DMS53 (cell line): ENCODE measurements at places on chromosomes 16 and 17.

- no peak for DNase-seq
Measured at GRCh38 chr16:63744077-63744874, 1377.6 kb downstream of the CDH11 start.

- DNase-seq: no peak
Measured at GRCh38 chr17:7646457-7646856, 4.3 kb upstream of the ATP1B2 start.

GRCh38 chr16:61792194-61792909, 243.9 kb downstream of the CDH8 start:
- no peak for DNase-seq

DNA sequence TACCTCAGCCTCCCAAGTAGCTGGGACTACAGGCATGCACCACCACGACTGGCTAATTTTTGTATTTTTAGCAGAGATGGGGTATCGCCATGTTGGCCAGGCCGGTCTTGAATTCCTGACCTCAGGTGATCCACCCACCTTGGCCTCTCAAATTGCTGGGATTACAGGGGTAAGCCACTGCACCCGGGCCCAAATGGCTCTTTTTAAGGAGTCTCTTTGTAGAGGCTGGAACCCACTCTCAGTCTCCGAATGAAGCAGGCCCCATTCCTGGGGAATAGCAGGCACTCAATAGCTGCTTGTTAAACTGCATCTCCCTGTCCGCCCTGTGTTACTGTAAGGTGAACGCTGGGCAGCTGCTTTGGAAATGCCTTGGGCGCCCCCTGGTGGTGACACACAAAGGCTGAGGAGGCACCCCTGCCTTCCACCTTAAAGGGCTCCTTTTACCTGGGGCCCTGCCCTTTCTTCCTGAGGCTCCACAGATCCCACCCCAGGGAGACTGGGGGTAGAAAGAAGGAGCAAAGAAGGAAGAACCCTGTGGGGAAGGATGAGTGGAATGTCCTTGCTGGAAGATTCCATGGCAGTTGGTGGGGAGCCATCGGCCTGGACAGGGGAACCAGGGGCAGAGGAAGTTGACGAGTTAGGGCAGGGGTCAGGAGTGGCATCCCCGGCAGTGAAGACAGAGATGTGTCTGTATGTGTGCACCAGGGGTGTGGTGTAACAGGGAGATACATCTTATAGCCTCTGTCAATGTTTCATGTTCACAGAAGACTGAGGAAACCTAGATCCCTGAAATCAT, 6.1 kb upstream of the SP2 start:
- DNase-seq: peak; percentile 95

DNA sequence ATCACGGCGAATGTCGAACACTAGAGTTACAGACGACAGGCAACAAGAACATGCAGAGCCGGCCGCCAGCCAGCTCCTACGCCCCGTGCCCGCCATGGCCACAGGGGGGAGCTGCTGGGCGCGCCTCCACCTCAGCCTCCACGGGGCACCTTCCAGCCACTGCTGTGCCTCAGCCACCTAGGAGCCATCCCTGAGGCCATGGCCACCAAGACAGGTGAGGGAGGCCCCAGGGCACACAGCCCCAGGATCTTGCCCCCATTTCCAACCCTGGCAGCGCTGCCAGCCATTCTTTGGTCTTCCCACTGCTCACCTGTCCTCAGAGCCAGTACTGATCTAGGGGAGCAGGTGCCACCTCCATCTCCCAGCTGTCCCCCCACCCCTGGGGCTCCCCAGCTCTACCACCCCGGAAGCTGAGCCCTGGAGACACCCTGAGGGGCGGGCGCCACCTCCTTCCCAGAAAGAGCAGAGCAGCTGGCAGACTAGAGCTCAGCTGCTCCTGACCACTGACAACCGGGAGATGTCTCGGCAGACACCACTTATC, 11.8 kb downstream of the GNPTG start:
- DNase-seq: peak; percentile 92

GRCh38 chr17:77288115-77288619, 147.4 kb downstream of the SEC14L1 start:
- DNase-seq: no peak

DNA sequence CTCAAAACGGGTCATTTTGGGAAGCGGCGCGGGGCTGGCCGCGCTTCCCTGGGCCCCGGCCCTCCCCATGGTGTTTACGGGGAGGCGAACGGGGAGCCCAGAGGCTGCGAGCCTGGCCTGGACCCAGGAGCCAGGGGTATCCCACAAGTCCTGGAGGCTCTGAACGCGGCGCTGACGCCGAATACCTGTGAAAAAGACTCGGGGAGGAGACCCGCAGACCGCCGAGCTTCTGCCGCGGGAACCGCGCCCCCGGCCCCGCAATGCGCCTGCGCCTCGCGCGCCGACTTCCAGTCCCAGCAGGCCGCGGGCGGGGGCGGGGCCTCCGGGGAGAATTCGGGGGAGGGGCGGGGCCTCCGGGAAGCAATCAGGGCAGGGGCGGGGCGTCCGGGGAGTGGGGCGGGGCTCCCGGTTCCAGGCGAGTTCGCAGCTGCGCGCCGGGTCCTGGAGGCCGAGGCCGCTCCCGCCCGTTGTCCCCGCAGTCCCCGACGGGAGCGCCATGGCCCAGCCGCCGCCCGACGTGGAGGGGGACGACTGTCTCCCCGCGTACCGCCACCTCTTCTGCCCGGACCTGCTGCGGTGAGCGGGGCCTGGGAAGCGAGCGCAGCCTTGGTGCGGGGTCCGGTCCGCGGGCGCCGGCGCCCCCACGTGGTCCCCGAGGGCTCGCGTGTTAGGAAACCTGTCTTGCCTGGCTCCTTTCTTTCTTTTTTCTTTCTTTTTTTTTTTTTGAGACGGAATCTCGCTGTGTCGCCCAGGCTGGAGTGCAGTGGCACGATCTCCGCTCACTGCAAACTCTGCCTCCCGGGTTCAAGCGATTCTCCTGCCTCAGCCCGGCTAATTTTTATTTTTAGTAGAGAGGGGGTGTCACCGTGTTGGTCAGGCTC, at the start of gene DECR2:
DECR2 (plus strand) TSS at position 418 of the 881 bp plus-strand sequence; CDS start at position 497, 79 bp downstream.
- peak; percentile 91 for DNase-seq

- peak; percentile 87 for DNase-seq
Measured at GRCh38 chr17:72118335-72119076, 2.3 kb upstream of the SOX9 start.

DNA sequence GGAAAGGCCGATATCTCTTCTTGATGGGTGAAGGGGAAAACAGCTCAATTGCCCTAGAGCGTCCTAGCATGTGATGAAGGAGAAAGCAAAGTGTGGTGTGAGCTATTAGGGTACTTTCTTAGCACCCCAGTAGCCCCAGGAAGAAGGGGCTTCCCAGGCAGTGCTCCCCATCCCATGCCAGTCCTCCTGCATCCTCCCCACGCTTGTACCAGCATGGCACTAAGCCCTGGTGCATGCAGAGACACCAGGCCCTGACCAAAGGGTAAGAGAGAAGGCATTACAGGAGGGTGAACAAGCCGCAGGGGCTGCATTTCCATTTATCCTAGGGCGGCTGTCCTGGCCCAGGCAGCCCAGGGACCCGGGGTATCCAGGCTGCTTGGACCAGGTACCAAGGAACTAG, 3.1 kb downstream of the CYB561 start:
- DNase-seq: no peak

DNA sequence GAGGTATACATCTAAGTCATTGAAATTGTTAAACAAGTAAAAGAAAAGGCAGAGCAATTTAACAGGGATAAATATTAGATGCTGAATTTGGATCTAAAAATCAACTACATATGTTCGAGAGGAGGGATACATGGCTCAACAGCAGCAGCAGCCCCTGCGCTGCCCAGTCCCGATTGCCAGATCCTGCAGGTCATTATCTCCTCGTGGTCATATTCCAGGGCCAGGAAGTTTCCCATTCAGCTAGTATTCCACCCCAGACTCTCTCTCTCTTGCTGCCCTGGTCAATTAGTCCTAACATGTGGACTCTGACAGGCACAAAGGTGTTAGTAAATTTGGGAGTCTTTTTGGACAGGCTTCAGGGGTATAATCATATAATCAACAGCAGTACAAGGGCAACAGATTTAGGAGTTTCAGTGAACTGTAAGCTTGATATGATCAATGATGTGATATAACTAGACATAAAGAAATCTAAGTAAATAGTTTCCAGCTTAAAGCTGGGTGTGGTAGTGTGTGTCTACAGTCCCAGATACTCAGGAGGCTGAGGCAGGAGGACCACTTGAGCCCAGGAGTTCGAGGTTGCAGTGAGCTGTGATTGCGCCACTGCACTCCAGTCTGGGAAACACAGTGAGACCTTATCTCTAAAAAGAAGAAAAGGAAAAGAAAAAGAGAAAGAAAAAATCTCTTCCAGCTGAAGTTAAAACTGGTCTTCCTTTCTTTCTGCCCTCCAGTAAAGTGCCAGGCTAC, 96.5 kb upstream of the MED13 start:
- no peak for DNase-seq

DNA sequence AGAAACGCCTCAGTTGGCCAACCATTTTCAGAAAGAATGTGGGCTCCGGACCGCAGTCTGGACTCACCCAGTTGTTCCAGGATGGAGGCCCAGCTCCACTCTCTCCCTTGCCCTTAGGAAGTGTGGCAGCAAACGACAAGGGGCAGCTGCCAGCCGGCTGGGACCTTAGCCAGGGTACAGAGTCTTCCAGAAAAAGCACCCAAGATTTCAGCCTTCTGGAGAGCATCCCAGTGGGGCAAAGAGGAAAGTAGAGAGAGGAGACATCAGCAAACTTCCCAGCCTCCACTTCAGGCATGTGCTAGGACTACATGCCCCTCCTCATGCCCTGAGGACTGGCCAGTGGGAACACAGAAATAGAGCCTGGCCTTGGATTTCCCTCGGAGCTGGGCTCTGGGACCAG, 56.8 kb upstream of the SCNN1B start:
- no peak for DNase-seq

DNA sequence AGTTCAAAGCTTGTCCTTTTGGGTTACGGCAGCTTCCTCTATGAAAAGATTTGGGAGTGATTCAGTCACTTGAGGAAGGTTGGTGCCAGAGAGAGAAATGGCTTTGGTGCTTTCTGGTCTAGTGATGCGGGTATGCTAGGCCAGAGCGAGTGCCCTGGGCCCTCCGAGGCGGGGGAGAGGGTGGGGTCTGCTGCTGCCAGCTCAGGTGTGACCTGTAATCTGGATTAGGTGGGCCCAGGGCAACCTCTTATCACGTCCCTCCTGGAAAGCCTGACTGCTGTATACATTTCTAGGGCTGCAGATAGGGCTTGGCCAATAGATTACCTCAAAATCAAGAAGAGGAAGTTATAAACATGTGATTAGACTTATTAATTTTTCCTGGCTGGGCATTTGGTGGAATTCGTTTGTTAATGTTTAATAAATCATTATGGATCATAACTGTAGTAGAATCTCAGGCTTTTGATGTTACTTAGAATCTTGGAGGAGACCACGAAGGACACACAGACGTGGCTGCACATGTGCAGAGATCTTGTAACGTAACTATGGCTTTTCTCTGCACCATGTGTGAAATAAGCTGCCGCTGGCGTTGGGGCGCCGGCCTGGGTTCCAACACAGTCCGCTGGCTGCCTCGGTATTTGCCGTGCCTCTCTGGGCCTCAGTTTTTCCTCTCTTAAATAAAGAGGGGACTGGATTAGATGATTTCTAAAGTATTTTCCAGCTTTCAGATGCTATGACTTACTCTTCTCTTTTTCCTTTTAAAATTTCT, 1.2 kb downstream of the IRF8 start:
- DNase-seq: no peak

- no peak for DNase-seq
Measured at GRCh38 chr17:62668091-62668804, 40.8 kb downstream of the MRC2 start.

GRCh38 chr17:60656499-60656898, 21.2 kb upstream of the BCAS3 start:
- no peak for DNase-seq

- DNase-seq: no peak
Measured at GRCh38 chr16:84022644-84023043, 20.0 kb downstream of the SLC38A8 start.

- DNase-seq: no peak
Measured at GRCh38 chr16:81419806-81420205, 24.8 kb upstream of the CMIP start.

DNA sequence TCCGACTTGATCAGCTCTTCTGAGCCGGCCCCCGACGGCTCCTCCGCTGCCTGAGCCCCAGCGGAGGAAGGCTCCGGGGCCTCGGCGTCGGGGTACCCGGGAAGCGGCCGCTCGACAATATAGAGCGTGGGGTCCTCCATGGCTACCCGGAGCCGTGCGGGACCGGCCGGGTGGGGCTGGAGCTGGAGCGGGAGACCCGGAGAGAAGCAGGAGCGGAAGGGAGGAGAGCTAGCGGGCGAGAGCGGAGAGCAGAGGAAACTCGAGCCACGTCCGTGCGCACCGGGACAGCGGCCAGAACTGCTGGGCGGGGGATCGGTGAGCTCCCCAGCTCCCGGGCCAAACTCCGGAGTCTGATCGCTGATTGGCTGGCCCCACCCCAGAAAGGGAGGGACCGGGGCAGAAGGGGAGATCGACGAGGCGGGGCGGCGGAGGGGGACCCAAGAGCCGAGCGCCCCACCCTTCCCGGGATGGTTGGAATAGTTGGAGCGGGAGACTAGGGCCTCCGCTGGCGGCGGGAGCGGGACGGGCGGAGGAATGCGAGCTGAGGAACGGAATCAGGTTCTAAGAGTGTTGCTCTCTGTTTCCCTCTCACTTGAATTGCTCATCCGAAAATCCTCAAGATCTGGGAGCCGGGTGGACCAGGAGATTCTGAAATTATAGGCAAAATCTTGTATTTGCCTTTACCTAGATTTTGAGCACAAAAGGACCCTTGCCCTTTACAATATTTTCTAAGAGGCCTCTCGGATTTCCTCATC, at the start of gene CAVIN1:
CAVIN1 (minus strand) TSS at position 299 of the 755 bp plus-strand sequence; CDS start at position 140, 159 bp downstream.
- peak; percentile 60 for DNase-seq

GRCh38 chr17:82298538-82299421, 18.6 kb downstream of the CD7 start:
- DNase-seq: no peak

GRCh38 chr17:1156864-1157263, 22.9 kb downstream of the ABR start:
- no peak for DNase-seq

DNA sequence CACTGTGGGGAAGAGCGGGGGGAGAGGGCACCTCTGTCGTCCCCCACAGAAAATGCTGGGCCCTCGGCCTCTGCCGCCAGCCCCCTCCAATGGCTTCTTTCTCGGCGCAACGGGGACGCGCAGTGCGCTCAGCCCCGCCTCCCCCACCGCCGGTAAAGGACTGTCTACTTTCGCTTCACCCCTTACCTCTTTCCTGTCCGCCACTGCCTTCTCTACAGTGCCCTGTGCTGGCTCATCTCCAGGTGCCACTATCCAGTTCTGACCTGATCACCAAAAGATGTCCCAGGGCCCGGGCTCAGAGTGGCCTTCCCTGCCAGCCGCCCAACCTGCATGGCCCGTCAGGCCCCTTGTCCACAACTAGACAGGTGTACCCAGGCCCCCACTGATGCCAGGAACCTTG, 7.3 kb downstream of the ENDOV start:
- no peak for DNase-seq

- DNase-seq: peak; percentile 61
Measured at GRCh38 chr16:53792161-53792951, 88.4 kb downstream of the FTO start.

- peak; percentile 49 for DNase-seq
Measured at GRCh38 chr17:7215652-7216180, 3.9 kb downstream of the DLG4 start.

GRCh38 chr16:89184933-89185794, 13.6 kb downstream of the CDH15 start:
- no peak for DNase-seq
